ENCODE measurements at places on chromosomes 7 and 10. TPM values are rescaled to one million over a fixed set of nuclear protein-coding genes. Genes with fewer than 3 reads are reported as not detected.

H2BK1 gene
- total RNA-seq, result not detected

SOSTDC1 gene
- total RNA-seq, result not detected

IFIT2 gene
- total RNA-seq, result 1.9 TPM

EGFR gene
- total RNA-seq, result 88.0 TPM

OPALIN gene
- not detected for total RNA-seq

HKDC1 gene
- total RNA-seq, result 8.9 TPM

CYP3A5 gene
- total RNA-seq, result 1.1 TPM

TAS2R3 gene
- not detected for total RNA-seq

All from A549 treated with AZD2906 at 1 μM for 4 hours (cell line).